ENCODE measurements at places on chromosomes 2 and 18.
A peak's percentile ranks its signal among the peaks of the same experiment; 100 is the strongest.

GRCh38 chr2:54402350-54402749 lies 53.8 kb upstream of the SPTBN1 start:
- no peak for DNase-seq

GRCh38 chr2:209840434-209840833 lies 68.8 kb downstream of the UNC80 start:
- DNase-seq = no peak

GRCh38 chr18:34754300-34754699 lies 44.2 kb downstream of the DTNA start:
- no peak for DNase-seq

DNA sequence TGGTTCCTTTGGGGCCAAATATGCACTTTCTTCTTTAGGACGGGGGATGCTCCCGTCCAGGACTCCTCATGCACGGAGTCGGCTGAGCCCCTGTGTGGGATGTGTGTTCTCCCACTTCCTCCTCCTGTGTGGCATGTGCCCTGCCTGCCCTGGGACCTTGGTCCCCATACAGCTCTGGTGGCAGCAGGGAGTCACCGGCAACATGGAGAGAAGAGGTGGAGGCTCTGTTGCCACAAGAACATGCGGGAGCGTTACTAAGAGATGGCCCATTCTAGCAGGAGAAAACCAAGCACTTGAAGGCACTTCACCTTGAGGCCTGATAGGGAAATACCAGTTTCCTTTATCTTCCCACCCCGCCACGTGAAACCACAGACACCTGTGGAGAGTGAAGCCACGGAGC lies 98.0 kb downstream of the DDX1 start:
- no peak for DNase-seq

- DNase-seq = no peak
Observed at GRCh38 chr2:172279813-172280212, 147.6 kb upstream of the ITGA6 start.

DNA sequence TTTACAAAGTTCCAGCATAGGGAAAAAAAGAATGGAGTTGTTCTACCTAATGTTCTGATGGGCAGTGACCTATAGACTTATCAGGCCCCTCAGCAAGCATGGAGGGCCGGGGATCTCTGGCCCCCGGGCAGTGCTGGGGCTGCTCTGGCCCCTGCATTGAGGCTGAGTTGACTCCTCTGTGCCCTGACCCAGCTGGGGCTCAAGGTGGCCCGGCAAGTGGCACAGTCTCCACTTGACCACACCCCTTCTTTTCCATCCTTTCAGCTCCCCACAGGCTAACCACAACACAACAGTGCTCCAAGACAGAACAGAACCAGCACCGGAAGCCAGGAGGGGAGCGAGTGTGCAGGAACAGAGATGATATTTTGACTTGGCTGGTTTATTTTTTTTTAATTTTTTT lies 19.9 kb downstream of the TOGARAM2 start:
- DNase-seq = no peak

- DNase-seq = no peak
Observed at GRCh38 chr2:121346859-121347258, 61.9 kb upstream of the TFCP2L1 start.

DNA sequence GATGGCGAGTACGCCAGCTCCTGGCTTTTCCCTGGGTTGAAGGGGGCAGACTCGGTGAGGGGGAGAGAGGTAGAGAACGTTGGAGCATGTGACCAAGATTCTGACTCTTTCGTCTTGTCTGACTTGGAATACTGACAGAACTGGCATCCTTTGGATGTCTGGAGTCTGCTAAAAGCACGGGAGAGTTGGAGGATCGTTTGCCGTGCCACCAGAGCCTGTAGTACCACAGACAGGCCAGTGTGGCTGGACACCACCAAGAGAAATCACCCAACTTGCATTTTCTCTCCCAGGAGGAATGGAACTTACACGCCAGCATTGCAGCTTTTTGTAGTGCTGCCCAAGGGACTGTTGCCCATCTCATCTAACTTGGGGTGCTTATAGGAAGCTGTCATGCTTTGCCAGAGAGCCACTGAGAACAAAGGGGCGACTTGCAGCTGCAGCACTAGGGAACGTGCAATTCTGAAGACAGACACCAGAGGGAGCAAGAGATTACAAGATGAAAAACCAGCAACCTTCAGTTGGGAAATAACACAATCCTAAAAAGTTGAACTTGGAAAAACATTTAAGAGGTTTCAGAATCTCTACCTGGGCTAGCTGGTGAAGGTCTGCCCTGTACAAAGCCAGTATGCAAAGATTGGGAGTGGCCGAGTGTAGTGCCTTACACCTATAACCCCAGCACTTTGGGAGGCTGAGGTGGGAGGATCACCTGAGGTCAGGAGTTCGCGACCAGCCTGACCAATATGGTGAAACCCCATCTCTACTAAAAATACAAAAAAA lies 24.1 kb downstream of the PSMG2 start:
- peak; percentile 75 for DNase-seq

DNA sequence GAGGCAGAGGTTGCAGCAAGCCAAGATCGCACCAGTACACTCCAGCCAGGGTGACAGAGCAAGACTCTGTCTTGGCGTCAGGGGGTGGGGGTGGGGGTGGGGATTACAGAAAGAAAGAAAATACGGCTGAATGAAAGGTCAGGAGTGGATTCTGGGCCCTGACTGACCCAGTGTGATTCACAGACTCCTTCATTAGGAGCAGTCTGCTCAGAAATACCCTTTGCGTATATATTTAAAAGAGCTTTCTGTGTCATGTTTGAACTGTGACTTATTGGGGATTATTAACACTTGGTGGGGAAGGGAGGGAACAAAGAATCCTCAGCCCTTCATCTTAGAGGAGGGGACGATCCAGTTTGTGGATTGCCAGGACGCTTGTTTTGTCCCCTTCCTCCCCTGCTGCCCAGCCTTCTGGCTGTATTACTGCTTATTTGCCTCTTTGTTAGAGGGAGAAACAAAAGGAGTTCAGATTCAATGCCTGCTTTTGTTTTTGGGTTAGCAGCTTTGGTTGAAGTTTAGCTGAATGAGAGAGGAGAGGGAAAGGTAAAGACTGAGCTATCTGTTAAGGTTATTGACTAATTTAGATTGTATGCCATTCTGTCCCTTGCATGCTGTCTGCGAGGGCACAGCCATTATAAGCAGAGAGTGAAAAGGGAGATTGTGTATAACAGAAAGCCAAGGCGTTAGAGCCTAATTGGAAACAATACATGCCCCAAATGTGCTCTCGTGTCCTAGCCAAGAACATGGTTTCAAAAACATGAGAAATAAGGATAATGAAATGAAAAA lies 118.3 kb downstream of the FMNL2 start:
- no peak for DNase-seq

- DNase-seq = no peak
Observed at GRCh38 chr2:54435325-54436226, 20.6 kb upstream of the SPTBN1 start.

DNA sequence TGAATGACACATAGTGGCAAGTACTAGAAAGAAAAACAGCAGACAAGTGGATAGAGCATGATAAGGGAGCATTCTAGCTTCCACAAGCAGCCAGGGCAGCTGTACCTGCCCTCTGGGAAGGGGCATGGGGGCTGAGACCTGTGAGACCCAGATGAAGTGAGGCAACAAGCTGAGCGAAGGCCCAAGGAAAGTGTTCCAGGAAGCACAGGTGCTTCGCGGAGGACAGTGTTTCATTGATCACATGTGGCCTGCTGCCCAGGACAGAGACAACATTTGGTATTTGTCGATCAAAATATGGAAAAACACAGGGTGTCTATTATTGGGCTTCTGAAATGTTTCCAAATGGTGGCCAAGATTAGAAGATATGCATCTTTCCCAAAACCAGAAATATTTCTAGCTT lies 149.1 kb downstream of the ZNF516 start:
- no peak for DNase-seq

GRCh38 chr2:9300829-9301453 lies 94.3 kb downstream of the ASAP2 start:
- DNase-seq = no peak

DNA sequence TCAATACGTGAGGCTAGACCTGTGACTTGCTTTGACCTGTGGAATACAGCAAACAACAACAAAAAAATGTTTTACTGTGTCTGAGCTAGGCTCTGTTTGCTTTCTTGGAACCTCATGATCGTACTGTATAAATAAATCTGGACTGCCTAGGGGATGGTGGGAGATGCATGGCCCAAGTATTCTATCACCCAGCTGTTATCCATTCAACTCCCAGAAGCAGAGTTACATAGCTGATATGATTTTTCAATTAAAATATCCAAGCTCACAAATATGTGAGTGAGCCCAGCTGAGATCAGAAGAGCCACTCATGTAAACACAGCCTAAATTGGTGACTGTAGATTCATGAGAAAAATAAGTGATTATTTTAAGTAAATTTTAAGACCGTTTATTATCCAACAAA lies 154.1 kb upstream of the THUMPD2 start:
- DNase-seq = no peak

DNA sequence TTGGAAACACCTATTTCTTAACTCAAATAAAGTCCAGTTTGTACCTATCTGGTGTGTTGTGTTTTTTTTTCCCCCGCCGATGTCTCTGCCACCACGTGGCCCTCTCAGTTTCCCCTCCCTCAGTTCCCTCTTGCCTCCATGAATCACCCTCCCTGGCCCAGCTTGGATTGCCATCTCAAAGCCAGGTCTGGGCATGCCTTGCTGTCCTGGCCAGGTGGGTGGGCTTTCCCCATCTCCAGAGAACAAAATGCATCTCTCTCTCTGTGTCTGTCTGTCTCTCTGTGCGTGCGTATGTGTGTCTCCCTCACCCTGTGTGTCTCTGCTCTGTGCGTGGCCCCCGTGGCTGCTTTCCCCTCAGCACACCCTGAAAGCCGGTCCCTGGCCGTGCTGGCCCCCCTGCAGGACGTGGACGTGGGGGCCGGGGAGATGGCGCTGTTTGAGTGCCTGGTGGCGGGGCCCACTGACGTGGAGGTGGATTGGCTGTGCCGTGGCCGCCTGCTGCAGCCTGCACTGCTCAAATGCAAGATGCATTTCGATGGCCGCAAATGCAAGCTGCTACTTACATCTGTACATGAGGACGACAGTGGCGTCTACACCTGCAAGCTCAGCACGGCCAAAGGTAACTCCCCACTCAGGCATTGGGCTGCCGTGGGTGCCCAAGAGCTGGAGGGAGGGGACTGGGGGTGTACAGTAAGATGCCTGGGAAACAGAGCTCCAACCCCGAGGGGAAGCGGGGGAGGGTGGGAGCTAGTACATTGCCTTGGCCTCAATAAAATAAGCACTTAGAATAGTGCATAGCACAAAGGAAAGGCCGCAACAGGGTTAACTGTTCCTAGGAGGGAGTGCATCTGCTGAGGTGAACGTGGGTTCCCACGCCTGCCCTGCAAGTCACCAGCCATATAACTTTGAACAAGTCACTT lies 31.6 kb upstream of the GMPPA start:
- no peak for DNase-seq

DNA sequence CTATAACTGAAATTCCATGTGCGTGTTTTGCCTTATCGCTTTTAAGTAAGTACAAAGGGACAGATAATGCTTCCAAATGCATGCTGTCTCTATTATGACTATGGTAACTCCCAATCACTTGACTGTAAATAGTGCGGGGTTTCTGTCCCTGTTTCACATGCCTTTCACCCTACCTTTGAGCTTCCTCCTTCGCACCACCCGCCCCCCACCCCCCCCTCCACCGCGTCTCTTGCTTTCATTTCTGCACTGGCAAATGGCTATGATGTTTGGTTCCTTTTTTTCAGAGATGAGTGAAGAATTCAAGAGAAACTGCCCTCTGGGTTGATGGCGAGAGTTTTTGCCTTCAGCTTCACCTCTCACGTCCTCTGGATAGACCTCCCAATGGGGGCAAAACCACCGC lies 25.0 kb upstream of the SPP2 start:
- DNase-seq = no peak

GRCh38 chr2:127578411-127578810 lies 42.9 kb downstream of the MYO7B start:
- no peak for DNase-seq

DNA sequence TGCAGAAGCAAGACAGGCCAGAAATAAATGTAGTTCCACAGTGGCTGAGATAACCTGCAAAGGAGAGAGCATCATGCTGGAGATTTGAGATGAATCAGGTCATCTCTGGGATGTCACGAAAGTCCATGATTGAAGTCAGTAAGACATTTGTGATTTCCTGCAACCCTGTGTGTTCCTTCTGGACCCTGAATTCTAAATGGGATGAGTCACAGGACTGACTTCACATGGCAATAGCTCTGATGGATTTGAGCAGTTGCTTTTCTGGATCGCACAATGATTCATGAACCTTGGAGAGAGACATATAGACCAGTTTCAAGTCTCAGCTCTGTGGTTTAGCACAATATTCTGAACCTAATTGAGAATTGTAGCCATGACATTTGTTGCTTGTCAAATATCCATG lies 102.9 kb downstream of the TSN start:
- DNase-seq = no peak

- DNase-seq = no peak
Observed at GRCh38 chr18:32674491-32674890, 98.3 kb downstream of the KLHL14 start.

DNA sequence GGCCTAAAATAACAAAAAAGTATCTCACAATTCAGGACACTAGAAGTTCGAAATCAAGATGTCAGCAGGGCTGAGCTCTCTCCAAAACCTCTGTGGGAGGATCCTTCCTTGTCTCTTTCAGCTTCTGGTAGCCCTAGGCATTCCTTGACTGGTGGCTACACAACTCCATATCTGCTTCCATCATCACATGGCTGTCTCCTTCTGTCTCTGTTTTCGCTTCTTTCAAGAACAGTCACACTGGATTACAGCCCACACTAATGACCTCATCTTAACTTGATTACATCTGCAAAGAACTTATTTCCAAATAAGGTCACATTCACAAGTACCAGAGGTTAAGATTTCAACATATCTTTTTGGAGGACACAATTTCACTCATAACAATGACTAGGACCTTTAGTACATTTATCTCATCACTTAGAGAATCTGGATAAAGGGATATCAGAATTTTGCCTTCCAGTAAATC lies 275.2 kb downstream of the IRS1 start:
- peak; percentile 9 for DNase-seq

- no peak for DNase-seq
Observed at GRCh38 chr2:180542511-180542910, 437.9 kb upstream of the UBE2E3 start.

Data from inflammatory macrophage (primary cell).